ENCODE measurements at places on chromosomes 16 and 17.

DNA sequence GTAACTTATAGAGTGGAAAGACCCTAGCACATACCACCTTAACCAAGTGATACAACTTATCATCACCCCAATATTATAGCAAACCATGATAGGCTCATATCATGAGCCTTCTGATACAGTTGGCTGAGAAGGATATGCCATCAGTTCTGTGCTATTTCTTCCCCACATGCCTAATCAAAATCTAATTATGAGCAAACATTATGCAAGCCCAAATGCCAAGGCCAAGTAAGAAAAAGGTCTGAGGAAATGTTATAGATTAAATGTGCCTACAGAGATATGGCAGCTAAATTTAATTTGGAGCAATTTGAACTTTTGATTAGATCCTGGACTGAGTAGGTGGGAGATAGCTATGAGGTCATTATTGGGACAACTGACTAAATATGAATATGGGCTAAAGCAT lies 225.9 kb upstream of the PMFBP1 start:
- DNase-seq, result no peak

DNA sequence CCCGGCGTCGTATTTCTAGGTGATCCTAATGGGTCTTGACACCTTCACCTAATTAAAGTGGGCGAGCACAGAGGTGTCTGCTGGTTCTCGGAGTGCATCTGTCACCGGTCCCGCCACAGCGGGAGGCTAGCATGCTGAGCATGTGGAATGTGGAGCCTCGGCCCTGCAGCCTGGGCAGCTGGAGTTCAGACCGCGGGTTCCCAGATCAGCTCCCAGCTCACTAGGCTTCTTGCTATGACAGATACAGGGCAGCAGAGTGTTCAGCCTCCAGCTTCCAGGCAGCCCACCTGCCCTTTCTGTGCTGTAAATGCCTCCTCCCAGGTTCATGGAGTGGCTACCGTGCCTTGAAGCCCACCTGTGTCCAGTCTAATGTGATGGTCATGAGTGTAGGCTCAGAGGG lies 166.7 kb downstream of the CPPED1 start:
- no peak for DNase-seq

DNA sequence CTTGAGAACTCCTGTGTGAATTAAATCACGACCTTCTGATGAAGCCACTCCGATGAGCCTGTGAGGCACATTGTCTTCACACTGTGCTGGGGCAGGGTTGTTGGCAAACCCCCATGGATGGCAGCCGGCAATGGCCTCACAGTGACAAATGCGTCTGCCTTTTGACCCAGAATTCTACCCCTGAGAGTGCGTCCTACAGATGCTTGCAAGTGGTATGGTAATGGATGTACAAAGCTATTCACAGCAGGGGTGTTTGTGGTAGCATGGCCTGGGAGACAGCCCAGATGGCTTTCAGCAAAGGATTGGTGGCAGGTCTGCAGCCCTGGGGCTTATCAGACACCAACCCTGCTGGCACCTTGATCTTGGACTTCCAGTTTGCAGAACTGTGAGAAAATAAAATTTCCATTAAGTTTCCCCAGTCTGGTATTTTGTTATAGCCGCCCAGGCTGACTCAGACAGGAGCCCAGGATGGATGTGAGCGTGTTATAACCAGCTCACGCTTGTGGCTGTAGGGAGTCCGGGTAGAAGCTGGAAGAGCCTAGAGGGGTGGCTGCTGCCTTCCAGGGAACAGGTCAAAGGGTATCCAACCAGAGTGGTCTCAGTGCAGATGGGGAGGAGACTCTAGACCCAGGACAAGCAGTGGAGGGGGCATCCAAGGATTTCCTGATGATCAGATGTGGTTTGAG lies 10.1 kb downstream of the AFMID start:
- no peak for DNase-seq

DNA sequence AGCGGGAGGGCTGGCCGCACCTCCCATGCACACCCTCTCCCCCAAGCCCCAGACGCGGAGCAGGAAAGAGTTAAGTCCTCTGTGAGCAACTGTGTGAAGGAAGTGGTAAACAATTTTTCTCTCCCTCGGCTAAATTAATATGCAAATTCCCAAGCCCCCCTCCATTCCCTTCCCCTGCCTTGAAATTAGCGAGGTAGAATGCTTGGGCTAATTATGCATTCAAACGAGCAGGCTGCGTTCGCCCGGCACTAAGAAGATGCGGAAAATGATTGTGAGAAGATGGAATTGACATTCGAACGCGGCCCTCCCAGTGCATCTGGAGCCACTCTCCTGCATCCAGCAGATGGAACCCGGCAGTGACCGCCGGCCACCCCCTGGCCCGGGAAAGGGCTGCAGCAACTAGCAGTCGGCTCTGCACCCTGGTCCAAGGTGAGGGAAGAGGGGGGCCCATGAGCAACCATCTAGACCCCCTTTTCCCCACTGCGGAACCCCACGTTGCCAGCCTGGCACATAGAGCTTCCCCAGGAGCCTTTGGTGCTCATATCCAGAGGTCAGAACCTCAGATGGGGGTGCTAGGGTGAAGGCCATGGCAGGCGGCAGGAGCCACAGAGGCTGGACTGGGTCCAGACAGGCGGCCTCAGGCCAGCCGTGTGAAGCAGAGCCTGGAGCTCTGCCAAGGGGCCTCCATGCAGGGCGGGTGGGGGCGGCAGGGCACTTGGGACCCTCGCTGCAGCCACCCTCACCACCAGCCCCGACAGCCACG lies 49.1 kb upstream of the ACSF3 start:
- DNase-seq, result no peak

DNA sequence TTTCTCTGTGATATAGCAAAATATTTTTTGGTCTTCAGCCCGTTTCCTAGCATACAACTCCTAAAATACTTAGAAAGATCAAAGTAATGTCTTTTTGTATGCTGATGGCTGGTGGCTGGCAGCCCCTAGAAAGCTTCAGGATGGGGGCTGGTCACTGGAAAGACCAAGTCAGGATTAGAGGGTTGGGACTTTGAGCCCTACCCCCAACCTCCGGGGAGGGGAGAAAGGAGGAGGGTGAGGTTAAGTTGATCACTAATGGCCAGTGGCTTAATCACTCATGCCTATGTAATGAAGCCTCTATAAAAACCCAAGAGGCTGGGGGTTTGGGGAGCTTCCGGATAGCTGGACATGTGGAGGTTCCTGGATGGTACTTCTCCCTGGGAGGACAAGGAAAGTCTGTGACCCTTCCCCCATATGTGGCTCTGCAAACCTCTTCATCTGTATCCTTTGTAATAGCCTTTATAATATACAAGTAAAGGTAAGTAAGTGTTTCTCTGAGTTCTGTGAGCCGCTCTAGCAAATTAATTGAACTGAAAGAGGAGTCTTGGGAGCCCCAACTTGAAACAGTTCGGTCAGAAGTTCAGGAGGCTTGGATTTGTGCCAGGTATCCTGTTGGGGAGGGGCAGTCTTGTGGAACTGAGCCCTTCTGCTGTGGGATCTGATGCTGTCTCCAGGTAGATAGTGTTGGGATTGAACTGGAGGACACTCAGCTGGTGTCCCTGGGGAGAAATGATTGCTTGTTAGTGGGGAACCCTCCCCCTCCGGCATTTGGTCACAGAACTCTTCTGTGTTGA lies 3.5 kb downstream of the SLC7A6 start:
- no peak for DNase-seq

DNA sequence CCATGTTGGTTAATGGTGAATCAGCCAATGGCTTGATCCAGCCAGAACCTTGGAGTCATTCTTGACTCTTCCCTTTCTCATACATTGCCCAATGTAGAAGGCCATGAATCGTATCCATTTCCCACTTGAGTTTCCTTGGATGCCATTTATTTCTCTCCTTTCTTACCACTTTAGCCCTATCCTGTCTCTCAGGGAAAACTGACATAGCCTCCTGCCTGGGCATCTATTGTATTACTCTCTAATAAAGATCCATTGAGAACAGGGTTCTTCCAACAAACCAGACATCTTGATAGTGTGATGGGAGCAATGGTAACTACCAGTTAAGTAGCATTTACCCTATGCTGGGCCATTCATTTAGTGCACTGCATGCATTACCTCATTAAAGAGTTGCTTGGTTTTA lies 104.2 kb upstream of the CDH11 start:
- no peak for DNase-seq

- no peak for DNase-seq
Observed at GRCh38 chr17:77753246-77753645, 205.3 kb upstream of the TNRC6C start.

GRCh38 chr16:88701581-88702370 lies 4.4 kb downstream of the RNF166 start:
- no peak for DNase-seq
